ENCODE measurements at places on chromosomes 11 and 22. TPM values are rescaled to one million over a fixed set of nuclear protein-coding genes. Genes with fewer than 3 reads are reported as not detected.

DNA sequence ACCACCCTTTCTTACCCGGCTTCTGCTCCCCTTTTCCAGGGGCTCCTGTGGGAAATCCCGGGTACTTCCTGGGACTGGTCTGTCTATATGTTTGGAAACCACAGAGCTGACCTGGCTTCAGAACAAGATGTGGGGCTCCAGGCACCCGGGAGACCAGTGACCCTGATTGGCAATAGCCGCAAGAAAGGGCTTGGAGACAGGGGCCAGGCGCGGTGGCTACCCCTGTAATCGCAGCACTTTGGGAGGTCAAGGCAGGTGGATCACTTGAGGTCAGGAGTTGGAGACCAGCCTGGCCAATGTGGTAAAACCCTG is 3.2 kb upstream of the NEAT1 start:
- H3K4me3 ChIP-seq = peak overlapping the region; percentile 91
- H3K27ac ChIP-seq = peak overlapping the region; percentile 97
- peaks cover 5% of the 10 kb centered on the region for H3K27me3 ChIP-seq
- peaks cover 19% of the 10 kb centered on the region for H3K36me3 ChIP-seq
- peaks cover 55% of the 10 kb centered on the region for H3K4me1 ChIP-seq

GRCh38 chr11:20036626-20037335 is 123.5 kb downstream of the DBX1 start:
- H3K4me1 ChIP-seq = no peaks in the 10 kb centered on the region
- no peaks in the 10 kb centered on the region for H3K36me3 ChIP-seq
- DNase-seq = no peak
- no peak overlapping the region for H3K27ac ChIP-seq
- peaks cover 8% of the 10 kb centered on the region for H3K27me3 ChIP-seq
- H3K4me3 ChIP-seq = no peak overlapping the region

CCDC15 gene
- total RNA-seq = 9.0 TPM

DNA sequence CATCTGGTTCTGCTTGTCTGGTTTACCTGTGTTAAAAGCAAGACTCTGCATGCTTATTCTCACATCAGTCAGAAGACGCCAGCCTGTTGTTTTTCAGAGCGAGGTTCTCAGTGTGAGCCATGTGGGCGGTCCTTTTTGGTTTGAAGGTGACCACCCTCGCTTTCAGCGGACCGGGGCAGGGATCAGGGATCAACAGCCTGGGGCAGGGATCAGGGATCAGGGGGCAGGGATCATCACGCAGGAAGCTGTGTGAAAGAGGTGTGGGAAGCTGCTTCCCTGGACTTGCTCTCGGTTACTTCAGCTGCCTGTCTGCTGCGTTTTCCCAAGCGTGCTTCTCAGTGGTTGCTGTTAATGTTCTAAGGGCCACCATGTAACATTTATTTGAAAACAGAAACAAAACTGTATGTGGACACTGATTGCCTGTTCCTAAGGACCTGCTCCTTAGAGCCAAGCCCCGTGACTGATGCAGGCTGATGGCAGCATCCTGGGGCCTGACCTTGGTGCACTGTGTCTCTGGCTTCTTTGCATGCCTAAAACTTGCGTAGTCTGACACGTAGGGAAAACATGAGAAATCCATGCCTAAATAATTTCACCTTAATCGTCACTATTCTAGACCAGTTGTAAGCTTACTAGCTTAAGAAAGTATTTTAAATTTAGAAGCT is 146.9 kb downstream of the ATXN10 start:
- H3K4me3 ChIP-seq = no peak overlapping the region
- no peak overlapping the region for H3K27ac ChIP-seq
- no peaks in the 10 kb centered on the region for H3K4me1 ChIP-seq
- H3K27me3 ChIP-seq = no peaks in the 10 kb centered on the region
- peaks cover 5% of the 10 kb centered on the region for H3K36me3 ChIP-seq

OR4A16 gene
- not detected for total RNA-seq

DNA sequence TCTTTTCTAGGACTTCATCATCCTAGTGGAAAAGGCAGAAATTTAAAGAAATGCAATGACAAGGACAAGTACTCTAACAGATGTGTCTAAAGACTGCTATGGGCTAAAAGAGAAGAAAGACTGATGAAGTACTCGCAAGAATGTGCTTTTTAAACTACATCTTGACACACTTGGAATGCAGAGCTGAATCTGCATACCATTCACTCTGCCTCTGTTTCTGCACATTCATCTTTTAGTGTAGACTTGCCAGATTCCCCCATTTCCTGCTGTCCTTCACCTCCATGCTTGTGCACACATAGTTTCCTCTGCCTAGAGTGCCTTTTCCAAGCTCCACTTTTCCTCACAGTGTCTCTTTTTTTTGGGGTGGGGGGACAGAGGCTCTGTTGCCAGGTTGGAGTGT is 239.0 kb upstream of the CCDC179 start:
- no peaks in the 10 kb centered on the region for H3K36me3 ChIP-seq
- H3K27me3 ChIP-seq = no peaks in the 10 kb centered on the region
- H3K4me1 ChIP-seq = no peaks in the 10 kb centered on the region
- no peak overlapping the region for H3K27ac ChIP-seq
- DNase-seq = no peak

GRCh38 chr11:40508303-40508702 is 951.1 kb downstream of the LRRC4C start:
- H3K4me3 ChIP-seq = no peak overlapping the region
- H3K27ac ChIP-seq = no peak overlapping the region
- no peaks in the 10 kb centered on the region for H3K4me1 ChIP-seq
- no peaks in the 10 kb centered on the region for H3K27me3 ChIP-seq
- no peaks in the 10 kb centered on the region for H3K36me3 ChIP-seq
- no peak for DNase-seq

DGAT2 gene
- total RNA-seq = 0.99 TPM

TMEM151A gene
- total RNA-seq = not detected

EMID1 gene
- total RNA-seq = not detected

DNA sequence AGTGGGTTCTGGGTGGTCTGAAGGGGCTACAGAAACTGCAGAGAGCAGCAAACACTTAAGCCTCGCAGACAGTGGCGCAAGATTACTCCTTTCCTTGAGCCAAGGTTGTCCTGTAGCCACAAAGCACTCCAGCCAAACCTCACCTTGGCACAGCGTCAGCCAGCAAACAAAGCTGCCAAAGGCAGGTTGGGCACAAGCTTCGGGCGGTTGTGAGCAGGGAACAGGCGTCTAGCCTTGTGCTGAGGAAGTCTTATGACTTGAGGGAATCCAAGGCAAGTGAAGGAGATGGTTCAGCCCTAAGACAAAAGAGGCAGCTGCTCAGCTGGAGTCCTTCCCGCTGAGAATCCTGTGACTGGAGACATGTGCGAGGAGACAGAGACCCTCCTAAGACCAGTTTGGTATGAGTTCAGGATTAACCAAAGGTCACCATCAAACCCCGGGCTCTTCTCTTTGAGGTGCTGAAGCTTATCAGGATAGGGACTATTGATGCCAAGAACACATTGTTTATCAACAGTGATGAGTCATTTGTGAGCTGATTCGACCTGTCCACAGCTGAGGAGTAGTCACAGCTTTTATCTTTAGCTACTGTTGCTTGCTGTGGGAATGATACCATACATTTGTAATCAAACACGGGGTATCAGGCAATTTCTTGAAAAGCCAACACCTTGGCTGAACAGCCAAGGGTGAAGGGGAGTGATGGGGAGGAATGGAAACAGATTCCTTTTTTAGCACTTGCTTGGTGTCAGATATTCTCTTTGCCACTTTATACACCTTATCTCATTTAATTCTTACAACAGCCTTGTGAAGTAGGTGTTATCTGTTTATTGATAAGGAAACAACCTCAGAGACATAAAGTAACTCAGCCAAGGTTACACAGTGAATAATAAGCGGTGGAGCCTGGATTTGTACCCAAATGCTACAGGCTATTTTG is 4.6 kb downstream of the ADM start:
- H3K4me3 ChIP-seq = peak overlapping the region; percentile 35
- DNase-seq = no peak
- H3K36me3 ChIP-seq = peaks cover 2% of the 10 kb centered on the region
- peaks cover 42% of the 10 kb centered on the region for H3K4me1 ChIP-seq

DNA sequence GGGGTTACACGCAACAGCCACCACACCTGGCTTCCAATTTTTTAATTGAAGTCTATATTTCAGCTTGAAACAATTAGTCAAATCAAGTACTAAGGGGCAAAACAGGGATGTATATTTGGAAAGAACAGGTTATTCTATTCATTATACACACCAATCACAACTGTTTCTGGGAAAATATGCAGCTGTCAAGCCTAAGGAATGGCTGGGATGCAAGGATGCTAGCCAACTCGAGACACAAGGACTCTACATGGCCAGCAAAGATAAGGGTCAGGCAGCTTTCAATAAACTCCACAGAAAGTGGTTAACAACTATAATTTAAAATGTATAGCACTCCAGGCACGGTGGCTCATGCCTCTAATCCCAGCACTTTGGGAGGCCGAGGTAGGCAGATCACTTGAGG is 126.8 kb upstream of the APOA1 start:
- H3K27ac ChIP-seq = no peak overlapping the region
- no peaks in the 10 kb centered on the region for H3K4me1 ChIP-seq
- DNase-seq = no peak
- H3K27me3 ChIP-seq = no peaks in the 10 kb centered on the region

CRYBB3 gene
- 0.57 TPM for total RNA-seq

- no peaks in the 10 kb centered on the region for H3K4me1 ChIP-seq
- no peak overlapping the region for H3K4me3 ChIP-seq
- no peak for DNase-seq
- H3K36me3 ChIP-seq = no peaks in the 10 kb centered on the region
- no peak overlapping the region for H3K27ac ChIP-seq
- H3K27me3 ChIP-seq = peaks cover 2% of the 10 kb centered on the region
Measured at GRCh38 chr11:112814168-112814567, 147.1 kb upstream of the NCAM1 start.

GRCh38 chr22:27533105-27533745 is 268.3 kb downstream of the MN1 start:
- no peak overlapping the region for H3K27ac ChIP-seq
- no peaks in the 10 kb centered on the region for H3K36me3 ChIP-seq
- H3K4me1 ChIP-seq = no peaks in the 10 kb centered on the region
- no peaks in the 10 kb centered on the region for H3K27me3 ChIP-seq
- DNase-seq = no peak
- no peak overlapping the region for H3K4me3 ChIP-seq

DNA sequence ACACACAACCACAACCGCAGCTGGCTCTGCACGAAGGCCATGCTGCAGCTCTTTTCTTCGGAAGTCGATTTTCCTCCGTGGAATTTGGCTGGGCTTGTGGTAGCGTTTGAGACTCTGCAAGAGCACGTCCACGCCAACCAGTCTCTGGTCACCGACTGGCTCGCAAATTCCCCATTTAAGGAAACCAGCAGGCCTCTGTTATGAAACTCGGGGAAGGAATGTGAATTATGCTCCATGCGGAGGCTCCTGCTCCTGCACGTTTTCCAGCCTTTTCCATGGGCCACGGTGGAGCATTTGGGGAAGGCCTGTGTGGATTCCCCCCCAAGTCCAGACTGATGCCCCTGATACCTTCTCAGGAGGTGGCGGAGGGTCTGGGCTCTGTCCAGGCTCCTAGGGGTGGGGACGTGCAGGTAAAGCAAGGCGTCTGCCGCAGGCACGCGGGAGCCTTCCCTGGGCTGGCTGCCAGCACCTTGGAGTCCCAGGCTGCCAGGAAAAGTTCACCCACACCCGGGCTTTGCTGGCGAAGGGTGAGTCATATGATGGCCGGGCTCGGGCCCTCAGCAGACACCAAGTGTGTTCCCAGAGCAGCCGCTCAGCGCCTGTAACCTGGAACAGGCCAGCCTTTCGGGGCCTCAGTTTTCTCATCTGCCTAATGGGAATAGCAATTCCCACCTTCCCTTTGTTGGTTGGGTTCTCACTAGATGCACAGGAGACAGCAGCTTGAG is 41.9 kb downstream of the LRP5 start:
- no peaks in the 10 kb centered on the region for H3K27me3 ChIP-seq
- H3K4me1 ChIP-seq = no peaks in the 10 kb centered on the region

- H3K4me1 ChIP-seq = no peaks in the 10 kb centered on the region
- H3K36me3 ChIP-seq = no peaks in the 10 kb centered on the region
- H3K27ac ChIP-seq = no peak overlapping the region
- no peak overlapping the region for H3K4me3 ChIP-seq
Measured at GRCh38 chr11:122440811-122441665, 214.5 kb upstream of the UBASH3B start.

- DNase-seq = peak; percentile 84
- H3K4me3 ChIP-seq = no peak overlapping the region
- no peak overlapping the region for H3K27ac ChIP-seq
- H3K27me3 ChIP-seq = peaks cover 27% of the 10 kb centered on the region
- H3K4me1 ChIP-seq = peaks cover 4% of the 10 kb centered on the region
- no peaks in the 10 kb centered on the region for H3K36me3 ChIP-seq
Measured at GRCh38 chr11:62171261-62171723, 18.7 kb upstream of the SCGB1D1 start.

PPP1R14B gene
- total RNA-seq = 81.1 TPM

DNA sequence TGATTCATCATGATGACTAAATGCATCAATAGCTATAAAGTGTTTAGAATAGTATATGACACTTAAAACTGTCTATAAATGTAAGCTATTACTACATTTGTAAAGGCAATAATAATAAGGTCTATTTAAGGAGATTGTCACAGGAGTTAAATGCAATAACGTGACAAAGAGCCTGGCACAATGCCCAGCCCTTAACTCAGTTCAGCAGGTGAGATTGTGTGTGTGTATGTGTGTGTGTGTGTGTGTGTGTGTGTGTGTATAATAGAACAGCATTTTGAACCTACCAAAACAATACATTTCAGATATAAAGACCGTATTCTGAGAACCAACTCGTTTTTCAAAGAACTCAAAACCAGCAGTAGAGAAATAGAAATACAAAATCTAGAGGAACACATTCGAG is 177.5 kb downstream of the MYO18B start:
- DNase-seq = no peak
- H3K36me3 ChIP-seq = no peaks in the 10 kb centered on the region
- H3K4me1 ChIP-seq = no peaks in the 10 kb centered on the region
- H3K27me3 ChIP-seq = peaks cover 9% of the 10 kb centered on the region
- H3K27ac ChIP-seq = no peak overlapping the region

DNA sequence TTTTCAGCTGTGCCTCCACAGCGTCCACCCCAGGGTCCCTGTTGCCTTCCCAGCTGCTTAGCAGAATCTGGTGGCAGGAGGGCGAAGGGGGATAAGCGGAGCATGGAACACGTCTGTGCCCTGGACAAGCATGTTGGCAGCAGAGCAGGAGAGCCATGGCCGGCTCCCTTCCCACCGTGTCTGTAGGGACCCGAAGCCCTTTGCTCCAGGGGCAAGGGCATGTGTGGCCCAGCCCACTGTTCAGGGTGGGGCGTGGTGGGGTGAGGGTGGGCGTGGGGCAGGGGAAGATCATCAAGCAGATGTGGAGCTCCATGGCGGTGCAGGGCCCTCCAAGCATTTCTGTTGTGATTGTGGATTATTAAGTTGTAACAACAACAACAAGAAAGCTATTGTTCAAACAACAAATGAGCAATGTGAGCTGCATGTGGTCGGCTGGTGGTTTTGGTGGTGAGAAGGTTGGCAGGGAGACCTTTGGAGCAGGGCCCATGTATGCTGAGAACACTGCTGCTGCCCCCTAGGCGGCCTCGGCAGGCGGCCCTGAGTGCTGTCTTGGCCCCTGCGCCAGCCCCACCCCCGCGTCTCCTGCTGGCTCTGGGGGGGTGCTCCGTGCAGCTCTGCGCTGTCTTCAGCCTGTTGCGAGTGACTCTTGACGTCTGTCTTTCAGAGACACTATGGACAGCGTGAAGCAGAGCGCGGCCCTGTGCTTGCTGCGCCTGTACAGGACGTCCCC is 50.9 kb downstream of the AP2A2 start:
- no peak overlapping the region for H3K27ac ChIP-seq
- H3K4me3 ChIP-seq = no peak overlapping the region
- peaks cover 21% of the 10 kb centered on the region for H3K4me1 ChIP-seq
- H3K27me3 ChIP-seq = no peaks in the 10 kb centered on the region
- H3K36me3 ChIP-seq = peaks cover 31% of the 10 kb centered on the region

KCNJ4 gene
- total RNA-seq = not detected

All from activated CD4-positive, alpha-beta T cell treated with anti-CD3 and anti-CD28 coated beads, Interleukin-2, amount 10 ng/mL, durations not matched to agents 7 days and 5 days (primary cell).